Osteocyte (in vitro differentiated cells): ENCODE measurements at places on chromosomes 6 and 20.

DNA sequence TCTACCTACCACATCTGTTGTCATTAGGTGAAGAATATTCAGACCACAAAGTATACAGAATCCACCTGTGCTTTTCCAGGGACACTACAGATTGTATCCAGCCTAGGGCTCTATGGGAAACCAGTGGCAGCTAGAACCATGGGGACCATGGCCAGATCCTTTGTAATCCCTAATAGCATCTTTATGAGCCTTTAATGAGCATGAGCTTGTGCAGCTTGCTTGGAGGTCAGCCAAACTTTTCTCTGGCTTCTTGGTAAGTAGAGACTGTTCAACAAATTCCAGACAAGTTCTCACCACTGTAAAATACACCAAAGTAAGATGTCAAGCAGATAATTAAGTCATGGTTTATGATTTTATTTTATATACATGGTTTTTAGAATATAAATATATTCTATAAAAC, 301.6 kb upstream of the ADGRB3 start:
- no peak for DNase-seq

DNA sequence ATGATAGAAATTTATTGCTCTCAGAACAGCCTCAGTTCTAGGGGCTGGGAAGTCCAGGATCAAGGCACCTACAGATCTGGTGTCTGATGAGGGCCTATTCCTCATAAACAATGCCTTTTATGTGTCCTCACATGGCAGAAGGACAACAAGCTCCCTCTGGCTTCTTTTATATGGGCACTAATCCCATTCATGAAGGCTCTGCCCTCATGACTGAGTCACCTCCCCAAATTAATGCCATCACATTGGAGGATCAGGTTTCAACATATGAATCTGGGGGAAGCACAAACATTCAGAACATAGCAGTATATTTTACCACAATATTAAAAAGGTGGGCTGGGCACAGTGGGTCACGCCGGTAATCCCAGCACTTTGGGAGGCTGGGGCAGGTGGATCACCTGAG, 58.5 kb upstream of the CCN6 start:
- DNase-seq, result no peak

- no peak for DNase-seq
Observed at GRCh38 chr6:5438922-5439584, 177.7 kb downstream of the FARS2 start.

DNA sequence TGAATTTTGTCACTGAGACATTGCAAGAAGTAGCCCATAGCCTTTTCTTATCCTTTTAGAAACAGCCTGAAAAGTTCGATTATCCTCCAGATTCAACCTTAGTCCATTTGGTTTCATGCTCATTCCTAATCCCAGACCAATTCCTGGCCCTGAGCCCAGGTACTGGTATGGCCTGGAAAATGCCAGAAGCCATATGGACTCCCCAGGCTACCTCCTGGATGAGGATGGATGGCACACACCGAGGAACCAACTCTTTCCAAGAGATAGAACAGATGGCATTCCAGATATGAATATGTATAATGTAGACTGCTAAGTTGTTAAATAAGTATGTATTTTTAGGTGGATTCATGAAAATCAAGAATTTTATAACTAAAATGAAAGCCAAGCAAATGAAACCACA, 51.6 kb upstream of the SNAP25 start:
- DNase-seq, result no peak

- DNase-seq, result no peak
Observed at GRCh38 chr20:19928328-19929011, 88.7 kb upstream of the NAA20 start.

DNA sequence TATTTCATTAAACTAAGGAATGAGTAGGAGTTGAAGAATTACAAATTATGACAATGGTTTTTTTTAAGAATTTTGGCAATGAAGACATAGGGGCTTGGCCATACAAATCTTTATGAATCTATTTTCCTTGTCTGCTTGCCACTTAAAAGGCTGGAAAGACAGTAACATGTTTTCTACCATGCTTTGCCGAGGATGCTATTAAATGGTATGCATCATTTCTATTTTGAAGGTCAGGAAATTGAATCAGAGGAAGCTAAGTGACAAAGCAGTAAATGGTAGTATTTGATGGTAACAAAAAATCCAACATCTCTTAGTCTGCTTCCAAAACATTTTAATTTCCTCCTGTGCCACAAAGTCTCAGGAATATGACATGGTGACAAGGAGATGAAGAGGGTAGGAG, 287.2 kb downstream of the RFPL4B start:
- no peak for DNase-seq

DNA sequence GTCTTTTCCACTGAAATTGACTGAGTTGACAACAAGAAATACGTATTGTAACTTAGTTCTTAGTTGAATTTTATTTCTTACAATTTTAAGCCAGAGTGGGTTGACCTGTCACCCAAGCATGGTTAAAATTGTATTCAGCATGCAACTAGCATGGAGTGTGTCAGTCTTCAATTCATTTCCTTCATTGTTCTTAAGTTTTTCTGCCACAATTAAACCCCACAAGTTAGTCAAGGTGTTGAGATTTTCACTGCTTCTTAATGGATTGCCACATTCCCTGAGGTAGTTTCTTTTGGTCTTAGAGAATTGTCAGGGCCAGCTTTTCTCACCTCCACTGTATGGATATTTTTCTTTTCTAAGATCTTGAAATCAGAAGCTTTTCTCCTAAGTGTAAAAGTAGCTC, 2.1 kb downstream of the PTPN1 start:
- DNase-seq, result no peak

- no peak for DNase-seq
Observed at GRCh38 chr6:30555816-30556065, 548 bp downstream of the GNL1 start.

DNA sequence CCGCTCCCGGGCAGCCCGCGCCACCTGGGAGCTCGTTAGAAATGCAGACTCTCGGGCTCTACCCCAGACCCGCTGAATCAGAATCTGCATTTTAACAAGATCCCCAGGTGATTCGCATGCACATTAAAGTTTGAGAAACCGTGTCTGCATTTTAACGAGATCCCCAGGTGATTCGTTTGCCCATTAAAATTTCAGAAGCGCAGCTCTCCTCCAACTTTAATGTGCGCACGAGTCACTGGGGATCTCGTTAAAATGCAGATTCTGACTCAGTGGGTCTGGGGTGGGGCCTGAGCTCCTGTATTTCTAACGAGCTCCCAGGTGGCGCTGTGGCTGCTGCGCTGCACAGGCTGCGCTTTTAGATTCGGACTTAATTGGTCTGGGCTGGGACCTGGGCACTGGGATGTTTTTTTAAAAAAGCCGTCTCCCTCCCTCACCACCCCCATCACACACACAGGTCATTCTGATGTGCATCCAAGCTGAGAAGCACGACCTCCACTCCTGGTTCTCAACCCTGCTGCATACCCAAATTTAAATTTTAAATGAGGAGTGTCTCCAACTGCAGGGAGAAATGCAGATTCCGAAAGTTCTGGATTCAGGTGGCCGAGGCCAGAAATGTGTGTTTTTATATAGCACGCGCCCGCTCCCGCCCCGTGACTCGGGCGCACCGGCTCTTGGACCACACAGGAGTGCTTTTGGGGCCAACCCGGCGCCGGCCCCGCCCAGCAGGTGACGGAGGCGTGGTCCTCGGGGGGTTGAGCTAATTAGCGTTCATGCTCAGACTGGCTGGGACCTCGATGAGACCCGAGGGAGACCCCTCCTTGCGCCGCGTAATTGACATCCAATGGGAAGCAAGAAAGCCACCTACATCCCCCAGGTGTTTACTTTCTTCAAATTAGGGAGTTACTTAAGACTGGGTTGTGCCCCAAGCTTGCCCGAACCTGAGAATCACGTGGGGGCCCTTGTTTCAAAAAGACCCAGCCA, 85.8 kb downstream of the ZFP64 start:
- no peak for DNase-seq

GRCh38 chr6:19551611-19552010, 285.6 kb upstream of the ID4 start:
- DNase-seq, result no peak

DNA sequence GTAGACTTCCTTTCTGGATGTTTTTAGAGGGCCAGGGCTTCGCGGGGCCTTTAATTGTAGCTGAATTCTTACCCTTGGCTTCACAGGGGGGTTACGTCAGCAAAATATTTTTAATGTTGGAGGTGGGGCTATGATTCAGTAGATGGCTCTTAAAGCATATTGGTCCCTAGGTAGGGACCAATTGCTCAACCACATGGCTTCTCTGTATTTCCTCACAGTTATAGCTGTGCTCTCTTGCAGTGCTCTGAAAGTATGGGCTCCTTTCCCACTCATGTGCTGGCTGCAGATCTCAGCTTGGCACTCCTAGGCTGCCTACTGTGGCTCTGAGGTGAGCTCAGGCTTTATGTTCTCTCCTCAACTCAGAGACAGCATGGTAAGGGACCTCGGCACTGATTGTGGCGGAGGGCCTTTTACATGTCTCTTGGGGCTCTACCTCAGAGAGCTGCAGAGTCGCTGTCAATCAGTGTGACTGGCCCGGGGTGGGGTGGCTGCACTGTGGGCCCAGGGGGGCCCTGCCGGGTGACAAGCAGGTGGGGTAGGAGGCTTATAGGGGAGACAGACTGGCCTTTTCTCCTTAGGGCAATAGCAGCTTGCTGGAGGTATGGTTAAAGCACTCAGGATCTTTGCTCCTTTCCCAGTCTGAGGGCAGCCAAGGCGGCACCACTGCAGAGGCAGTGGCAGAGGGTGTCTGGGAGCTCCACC, 318.0 kb downstream of the DOK5 start:
- DNase-seq, result no peak

DNA sequence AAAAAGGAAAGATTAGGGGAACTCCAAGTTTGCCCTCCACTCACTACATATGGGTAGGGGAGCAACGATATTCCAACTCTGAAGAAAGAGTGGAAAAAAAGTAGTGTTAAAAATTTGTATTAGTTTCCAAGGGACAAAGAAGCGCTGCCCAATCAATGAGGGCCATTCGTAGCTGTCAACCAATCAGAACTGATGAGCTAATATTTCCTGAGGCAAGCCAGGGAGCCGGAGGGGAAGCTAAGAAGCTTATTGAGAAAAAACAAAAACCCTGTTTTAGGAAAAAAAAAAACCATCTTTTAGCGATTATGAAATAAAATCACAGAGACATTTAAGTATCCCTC, 59.5 kb downstream of the TRIM38 start:
- no peak for DNase-seq

DNA sequence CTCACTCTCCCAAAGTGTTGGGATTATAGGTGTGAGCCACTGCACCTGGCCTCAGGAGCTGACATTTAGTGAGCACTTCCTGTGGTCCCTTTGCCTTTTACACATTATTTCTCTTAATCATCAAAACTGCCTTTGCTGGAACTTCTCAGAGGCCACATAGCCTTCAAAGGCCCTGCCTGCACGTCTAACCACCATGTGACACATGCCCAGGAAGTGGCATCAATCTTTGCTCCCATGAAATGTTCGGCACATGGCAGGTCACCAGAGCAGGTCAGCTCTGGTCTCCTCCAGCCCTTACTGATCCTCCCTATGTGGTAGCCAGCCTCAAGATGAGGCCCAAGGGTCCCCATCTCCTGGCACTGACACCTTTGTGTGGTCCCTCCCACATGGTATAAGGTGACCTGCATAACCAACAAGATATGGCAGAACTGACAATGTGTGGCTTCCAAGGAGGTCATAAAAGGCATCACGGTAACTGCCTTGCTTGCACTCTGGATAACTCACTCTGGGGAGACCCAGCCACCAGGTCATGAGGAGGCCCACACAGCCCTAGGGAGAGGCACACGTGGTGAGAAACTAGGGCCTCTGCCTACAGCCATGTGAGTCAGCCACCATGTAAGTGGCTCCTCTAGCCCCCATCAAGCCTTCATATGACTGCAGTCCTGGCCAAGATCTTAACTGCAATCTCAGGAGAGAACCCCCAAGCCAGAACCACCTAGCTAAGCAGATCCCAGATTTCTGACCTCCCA, 28.8 kb upstream of the HMGA1 start:
- DNase-seq, result no peak

GRCh38 chr6:84489598-84489997, 262.2 kb upstream of the CEP162 start:
- no peak for DNase-seq

GRCh38 chr6:83781506-83781905, 71.7 kb upstream of the RIPPLY2 start:
- DNase-seq, result no peak

GRCh38 chr6:113219783-113220182, 637.4 kb upstream of the MARCKS start:
- DNase-seq, result no peak

DNA sequence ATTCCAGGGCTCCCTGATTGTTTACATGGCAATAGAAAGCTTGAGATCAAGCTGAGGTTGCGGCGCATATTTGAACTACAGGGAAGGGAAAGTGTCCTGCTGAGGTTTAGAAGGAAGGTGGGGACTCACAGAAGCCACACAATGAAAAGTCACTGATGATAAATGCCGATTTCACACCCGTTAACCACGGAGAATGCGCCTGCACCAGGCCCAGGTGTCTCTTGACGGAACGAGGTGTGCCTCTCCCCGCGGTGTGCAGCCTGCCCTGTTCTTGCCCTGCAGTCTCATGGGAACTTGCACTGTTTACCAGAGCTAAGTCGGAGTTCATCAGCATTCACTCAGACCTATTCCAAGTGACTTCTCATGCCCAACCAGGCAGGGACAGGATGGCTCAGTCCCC, 90.3 kb downstream of the LY86 start:
- no peak for DNase-seq

DNA sequence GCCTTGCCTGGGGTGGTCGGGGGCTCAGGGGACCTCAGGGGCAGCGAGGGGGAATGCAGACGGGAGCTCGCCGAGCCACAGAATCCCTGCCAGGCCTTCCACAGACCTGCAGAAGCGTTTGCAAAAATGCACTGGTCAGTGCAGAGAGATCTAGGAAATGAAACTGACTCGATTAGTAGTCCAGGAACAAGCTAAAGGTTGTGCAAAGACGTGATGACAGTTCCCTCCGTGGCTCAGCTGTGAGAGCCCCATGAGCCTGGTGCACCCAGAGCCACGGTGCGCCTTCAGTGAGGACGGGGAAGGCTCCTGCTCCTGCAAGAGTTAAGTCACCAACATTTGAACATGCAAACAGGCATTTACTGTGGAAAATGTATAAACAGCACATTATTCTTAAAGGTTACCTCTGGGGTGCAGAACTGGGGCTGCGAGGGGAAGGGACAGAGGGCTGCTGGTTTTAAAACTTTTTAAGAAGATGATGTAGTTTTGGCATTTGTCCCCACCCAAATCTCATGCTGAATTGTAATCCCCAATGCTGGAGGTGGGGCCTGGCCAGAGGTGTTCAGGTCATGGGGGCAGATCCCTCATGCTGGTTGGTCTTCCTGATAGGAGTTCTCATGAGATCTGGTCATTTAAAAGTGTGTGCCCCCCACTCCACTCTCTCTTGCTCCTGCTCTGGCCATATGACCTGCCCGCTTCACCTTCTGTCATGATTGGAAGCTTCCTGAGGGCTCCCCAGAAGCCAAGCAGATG, 147.3 kb downstream of the DLL1 start:
- peak; percentile 69 for DNase-seq

GRCh38 chr20:57959018-57959417, 249.2 kb upstream of the PMEPA1 start:
- DNase-seq, result no peak
